Uterus (tissue), 4 donors: ENCODE measurements at places on chromosomes 3 and 15.

GRCh38 chr15:39573844-39574243, 7.0 kb upstream of the THBS1 start:
- DNase-seq: peak; percentile 47

DNA sequence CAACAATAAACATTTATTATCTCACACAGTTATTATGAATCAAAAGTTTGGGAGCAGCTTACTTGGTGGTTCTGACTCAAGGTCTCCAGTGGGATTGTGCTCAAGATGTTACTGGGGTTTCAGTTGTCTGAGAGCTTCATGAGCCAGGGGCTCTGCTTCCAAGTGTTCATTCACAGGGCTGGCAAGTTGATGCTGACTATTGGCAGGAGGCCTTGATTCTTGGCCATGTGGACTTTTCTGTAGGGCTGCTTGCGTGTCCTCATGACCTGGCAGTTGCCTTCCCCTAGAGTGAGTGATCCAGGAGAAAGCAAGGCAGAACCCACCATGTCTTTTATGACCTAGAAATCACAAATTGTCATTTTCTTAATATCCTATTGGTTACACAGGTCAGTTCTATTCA, 87.2 kb upstream of the TNFAIP8L3 start:
- no peak for DNase-seq

- DNase-seq: no peak
Observed at GRCh38 chr3:42276141-42277132, 10.5 kb upstream of the CCK start.

DNA sequence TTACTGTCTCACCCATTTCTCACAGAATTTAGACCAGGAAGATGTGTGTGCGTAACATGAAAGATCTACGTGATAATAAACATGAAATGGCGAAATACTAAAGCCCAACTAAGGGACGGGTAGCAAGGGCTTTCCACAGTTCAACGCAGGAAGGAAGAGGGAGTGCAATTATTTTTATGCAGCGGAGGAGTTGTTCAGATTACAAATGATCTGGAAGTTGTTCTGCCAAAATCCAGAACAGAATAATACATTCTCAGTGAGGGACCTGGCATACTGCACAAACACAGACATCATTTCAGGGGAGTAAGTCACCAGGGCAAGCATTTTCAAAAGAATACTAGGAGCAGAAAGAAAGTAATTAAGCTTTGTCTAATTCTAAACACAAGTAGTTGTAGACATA, 133.6 kb upstream of the RAP2B start:
- DNase-seq: no peak

DNA sequence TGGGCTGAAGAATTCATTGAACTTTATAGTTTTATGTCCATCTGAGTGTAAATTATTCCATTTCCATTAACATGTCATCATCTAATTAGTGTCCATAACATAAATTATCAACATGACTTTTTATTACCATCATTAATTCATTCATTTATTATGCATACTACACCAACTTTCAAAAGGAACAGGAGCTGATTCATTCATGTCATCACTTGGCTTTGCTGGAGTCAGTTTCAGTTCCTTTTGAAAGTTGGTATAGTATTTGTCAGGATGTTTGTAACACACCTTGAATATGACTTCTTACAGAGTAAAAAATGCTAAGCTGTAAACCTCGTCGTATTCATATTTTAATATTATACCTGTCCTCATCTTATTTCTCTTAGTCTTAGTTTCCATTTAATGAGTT, 298.0 kb upstream of the RBMS3 start:
- no peak for DNase-seq

DNA sequence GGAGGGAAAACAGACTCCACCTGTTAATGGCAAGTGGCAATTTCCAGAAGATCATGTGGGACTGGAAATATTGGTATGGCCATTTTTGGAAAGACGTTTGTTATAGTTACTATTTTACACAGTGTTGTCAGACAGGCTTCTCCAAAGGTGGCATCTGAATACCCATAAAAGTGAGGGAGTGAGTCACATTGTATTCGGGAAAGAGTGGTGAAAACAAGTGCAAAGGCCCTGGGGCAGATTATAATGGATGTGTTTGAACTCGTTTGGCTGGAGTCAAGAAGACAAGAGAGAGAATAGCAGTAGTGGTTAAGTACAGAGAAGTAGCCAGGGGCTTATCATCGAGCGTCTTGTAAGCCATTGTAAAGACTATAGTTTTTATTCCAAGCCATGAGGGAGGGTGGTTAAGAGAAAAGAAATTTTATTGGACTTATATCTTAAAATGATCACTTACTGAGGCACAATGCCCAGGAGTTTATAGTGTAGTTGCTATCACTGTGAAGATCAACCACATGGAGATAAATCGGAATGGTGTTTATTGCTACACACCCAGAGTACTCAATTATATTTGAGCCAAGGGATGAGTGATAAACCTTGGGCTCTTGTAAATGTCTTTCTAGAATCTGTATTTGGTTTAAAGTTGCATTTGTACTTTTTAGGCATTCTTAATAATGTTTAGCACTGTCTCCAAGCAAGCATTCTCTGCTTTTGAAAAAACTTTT, 212.8 kb upstream of the KBTBD8 start:
- DNase-seq: no peak

- no peak for DNase-seq
Observed at GRCh38 chr15:43232289-43232874, 11.6 kb upstream of the EPB42 start.

- DNase-seq: no peak
Observed at GRCh38 chr15:37619358-37620042, 314.9 kb upstream of the TMCO5A start.

- no peak for DNase-seq
Observed at GRCh38 chr15:87599616-87600015, 656.9 kb downstream of the NTRK3 start.

DNA sequence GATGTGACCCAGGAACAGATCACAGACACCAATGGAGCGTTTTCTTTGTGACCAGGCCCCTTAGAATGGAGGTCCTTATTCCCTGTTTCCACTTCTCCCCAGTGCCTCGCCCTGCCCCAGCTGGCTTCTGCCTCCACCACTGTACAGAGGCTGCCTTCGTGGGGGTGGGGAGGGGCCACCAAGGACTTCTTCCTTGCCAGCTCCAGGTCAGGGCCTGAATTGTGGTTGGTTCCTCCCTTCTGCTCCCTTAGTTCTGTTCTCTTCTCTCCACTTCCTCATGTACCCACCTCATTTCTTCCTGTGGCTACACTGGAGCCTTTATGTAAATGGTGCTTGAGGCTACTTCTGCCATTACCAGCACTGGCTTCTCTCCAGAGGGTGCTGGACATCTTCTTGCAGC, 16.4 kb downstream of the TGM4 start:
- DNase-seq: no peak

DNA sequence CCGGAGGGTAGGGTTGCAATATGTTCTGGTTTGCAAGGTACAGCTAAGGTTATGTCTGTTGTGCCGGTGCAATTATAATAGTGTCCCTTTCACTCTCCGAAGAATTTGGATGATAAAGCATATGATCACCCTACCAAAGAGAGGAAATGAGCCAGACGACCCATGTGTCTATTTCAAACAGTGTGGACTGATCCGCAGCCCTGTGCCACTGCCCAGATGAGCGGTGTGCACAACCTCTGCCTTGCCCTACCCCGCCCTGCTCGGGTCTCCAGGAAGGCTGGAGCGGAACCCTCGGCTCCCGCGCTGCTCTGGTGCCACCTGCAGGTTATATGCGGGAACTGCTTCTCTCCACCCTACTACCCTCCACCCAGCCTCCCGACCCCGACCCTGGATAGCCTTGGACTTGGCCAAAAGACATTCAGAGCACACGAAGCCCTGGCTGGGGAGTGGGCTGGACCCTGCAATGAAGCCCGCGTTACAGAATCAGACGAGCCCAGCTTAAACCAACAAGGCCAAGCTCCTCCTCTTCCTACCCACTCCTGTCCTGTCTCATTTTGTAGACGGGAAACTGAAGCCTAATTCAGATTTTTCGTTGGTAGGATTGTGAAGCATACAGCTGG, 68.4 kb upstream of the CHRNB4 start:
- peak; percentile 73 for DNase-seq

- DNase-seq: no peak
Observed at GRCh38 chr3:59161048-59161447, 111.2 kb upstream of the CFAP20DC start.

DNA sequence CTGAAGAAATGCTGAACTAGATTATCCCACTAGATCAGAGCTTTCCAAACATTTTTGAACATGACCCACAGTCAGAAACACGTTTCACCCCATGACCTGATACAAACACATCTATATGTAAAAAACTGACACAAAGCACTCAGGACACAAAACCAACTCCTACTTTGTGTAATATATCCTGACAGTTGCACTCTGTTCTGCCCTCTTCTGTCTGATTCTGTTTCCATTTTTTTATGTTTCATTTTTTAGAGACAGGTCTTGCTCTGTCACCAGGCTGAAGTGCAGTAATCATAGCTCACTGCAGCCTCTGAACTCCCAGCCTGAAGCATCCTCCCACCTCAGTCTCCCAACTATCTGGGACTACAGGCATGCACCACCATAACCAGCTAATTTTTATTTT, 15.8 kb upstream of the RFTN1 start:
- no peak for DNase-seq

- DNase-seq: no peak
Observed at GRCh38 chr3:128256131-128256530, 102.8 kb downstream of the EEFSEC start.

- DNase-seq: no peak
Observed at GRCh38 chr3:173660645-173661299, 263.2 kb downstream of the NLGN1 start.

DNA sequence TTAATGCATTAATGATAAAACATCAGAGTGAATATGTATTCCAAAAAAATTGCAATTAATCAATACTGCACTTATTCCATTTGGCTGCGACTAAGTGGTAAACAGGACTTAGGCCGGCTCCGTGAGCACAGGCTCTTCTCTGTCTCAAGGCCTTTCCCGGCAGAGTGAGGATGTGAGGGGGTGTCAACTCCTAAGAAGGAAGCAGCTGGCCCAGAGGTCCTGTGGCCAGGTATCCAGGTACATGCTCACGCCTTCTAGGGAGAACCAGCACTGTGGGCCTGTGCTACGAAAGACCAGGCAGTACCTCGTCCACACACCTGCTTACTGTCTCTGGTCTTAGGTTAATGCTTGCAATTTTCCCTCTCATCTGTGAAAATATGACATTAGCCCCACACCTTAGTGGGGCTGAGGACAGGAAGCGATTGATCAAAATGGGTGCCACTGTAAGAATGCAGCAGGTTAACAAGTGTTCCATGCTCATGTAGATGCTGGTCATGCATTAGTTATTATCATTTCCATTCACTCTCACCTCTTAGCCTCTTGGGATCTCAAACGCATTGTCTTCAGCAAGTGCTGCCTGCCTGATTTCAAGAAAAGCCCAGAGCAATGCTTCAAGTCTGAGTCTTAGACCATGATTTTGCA, 175.3 kb downstream of the ABHD5 start:
- DNase-seq: no peak

GRCh38 chr3:157443905-157444796, 7.5 kb downstream of the PTX3 start:
- DNase-seq: no peak

DNA sequence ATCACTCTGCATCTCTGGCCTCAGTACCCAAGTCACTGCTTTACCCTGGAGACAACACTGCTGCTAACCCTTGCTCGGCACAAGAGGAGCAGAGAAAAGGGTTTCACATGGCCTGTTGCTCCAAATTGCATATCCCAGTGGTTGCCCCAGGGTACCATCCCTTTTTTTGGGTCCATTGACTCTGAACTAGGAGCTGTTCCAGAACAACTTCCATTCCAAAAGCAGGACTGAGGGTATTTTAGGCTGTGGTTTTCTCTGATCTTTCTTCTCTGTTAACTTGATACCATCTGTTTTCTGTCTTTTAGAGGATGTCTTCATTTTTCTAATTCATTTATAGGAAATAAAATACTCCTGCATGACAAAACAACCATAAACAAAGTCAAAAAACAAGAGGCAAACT, 17.3 kb upstream of the RYK start:
- DNase-seq: no peak

GRCh38 chr3:66403323-66403990, 97.4 kb downstream of the LRIG1 start:
- DNase-seq: no peak

DNA sequence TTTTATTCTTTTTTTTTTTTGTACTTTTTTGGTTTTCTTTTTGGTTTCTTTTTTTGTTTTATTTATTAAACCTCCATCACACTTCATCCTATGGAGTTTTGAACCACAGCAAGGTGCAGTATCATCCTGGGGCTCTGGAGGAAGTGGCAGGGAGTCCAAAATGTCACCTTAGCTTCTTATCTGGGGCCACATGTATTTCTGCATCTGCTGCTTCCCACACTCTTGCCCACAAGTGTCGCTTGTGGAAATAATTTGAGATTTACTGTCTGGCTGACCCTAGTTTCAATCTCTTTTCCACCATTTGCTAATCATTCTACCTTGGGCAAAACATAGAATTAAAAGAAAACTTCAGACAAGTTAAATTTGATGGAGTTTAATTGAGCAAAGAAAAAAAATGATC, 6.4 kb downstream of the OPA1 start:
- no peak for DNase-seq

DNA sequence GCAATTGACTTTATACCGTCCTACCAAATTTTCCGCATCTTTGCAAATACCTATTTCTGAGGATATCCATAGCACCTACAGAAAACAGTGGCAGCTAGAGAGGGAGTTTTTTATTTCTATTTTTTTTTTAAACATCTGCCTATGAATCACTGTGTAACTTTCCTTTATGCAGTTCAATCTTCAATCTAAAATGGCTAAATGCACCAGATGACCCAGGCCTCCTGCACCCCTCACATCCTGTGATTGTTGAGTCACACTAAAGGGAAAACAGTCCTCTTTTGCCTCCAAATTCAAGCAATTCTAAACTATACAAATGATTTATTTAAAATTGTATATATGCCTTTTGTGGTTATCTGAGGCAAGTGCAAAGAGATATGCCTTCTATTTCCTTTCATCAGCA, 20.1 kb upstream of the BCL6 start:
- no peak for DNase-seq

DNA sequence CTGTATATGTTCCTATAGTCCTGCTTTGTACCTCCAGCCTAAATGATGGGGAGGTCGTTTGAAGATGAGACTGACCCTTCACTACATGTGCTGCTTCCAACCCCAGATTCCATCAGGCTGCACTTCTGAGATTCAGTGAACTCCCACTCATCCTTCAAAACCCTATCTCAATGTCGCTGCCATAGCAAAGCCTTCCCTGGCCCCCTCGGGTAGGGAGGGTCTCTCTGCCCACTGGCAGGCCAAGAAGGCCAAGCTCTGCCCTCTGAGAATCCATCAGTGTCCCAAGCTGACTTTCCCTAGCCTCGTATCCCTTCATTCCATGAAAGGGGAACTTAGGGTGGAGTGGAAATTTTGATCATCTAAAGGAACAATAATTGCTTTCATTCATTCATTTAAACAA, 35.4 kb downstream of the TPRA1 start:
- DNase-seq: no peak

GRCh38 chr15:36742696-36743095, 163.3 kb downstream of the CDIN1 start:
- no peak for DNase-seq

DNA sequence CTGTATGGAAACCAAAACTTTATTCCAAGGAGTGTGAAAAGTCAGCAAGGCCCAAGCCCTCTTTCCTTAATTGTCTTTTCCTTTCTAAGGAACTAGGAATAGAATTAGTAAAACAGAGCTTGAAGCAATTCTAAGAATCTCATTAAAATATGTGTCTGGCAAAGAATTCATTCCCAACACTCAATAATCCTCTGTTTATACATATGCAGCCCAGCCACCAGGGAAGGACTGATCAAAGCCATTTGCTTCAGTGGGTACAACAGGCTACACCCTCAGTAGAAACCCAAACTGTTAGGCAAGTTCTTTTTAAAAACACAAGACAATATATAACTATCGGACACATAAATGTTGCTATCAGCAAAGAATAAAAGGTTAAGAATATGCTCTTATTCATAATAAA, 266.9 kb downstream of the ERC2 start:
- no peak for DNase-seq
